DMS 273 treated with DMSO at 0.1 percent for 48 hours (cell line): ENCODE measurements at places on chromosomes 1 and 21.

GRCh38 chr1:42779725-42780124 lies 5.1 kb upstream of the TMEM269 start:
- DNase-seq, result no peak

GRCh38 chr1:218874801-218875400 lies 298.8 kb upstream of the LYPLAL1 start:
- no peak for DNase-seq

- DNase-seq, result no peak
Measured at GRCh38 chr1:226425431-226426031, 17.6 kb upstream of the PARP1 start.

DNA sequence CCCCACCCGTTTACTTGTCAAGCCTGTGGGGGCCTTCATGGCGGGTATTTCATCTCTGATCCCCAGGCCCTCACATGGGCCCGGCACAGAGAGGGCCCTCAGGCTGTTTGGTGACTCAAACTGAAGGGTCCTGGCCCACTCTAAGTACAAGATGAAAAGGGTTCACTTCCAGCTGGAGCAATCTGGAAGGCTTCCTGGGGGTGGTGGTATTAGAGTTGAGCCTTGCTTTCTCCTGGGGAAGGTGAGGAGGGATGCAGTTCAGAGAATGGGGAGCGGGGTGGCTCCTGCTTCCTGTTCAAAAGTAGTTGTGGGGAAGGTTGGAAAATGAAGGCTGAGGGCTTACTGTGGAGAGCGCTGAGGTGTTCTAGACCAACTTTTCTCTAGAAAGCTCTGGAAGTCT lies 47.7 kb downstream of the DHRS3 start:
- DNase-seq, result no peak

DNA sequence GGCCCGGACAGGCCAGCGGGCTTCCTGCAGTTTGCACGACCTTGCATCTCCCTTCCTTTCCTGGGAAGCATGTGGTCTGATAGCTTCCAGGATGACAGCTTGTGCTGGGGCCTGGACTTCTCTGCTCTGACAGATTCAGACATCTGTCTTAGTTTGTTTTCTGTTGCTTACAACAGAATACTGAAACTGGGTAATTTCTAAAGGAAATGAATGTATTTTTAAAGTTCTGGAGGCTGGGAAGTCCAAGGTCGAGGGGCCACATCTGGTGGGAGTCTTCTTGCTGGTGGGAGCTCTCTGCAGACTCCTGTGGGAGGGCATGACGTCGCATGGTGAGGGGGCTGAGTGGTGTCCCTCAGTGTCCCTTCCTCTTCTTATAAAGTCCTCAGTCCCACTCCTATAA lies 35.3 kb upstream of the TENT5B start:
- no peak for DNase-seq

- DNase-seq, result no peak
Measured at GRCh38 chr1:1326075-1326605, 1.5 kb downstream of the CPTP start.
